ENCODE measurements at places on chromosomes 16 and 17.

DNA sequence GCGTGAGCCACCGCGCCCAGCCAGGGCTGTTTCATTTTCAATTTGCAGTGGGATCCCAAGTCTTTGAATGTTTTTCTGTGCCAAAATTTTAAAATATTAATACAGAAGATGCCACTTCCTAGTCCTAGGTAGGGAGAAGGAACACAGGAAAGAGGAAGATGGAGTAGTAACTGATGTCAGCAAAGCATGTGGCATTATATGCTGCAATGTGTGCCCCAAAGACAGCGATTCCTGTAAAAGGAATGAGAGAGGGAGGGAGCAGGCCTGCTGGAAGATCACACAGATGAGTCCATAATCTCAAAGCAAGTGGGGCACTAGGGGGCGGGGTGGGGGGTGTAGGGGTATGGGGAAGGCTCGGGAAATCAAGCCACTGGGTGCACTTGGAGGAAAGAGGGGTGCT lies 23.4 kb upstream of the SSTR2 start:
- no peak for DNase-seq

DNA sequence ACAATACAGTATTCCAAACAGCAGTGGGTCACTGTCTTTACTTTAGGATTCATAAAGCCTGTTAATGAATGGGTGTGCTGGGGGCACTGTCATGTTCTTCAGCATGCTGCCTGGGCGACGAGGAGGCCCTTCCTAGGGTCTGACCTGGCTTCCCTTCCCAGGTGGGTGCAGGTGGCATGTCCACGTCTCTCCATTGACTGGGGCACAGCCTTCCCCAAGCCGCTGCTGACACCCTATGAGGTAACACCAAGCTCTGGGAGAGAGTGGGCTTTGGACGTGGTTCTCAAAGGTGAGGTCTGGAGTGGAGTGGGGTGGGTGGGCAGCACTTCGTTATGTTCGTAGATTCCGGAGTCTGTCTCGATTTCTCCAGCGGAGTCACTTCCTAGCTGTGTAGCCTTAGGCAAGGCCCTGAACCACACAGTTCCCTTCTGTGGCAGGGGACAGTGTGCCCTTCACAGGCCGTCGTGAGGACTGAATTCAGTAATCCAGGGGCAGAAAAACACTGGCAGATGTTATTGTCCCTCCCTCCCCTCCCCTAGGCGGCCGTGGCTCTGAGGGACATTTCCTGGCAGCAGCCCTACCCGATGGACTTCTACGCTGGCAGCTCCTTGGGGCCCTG lies 771 bp upstream of the OVCA2 start:
- DNase-seq = no peak

GRCh38 chr17:11493936-11494335 lies 104.3 kb upstream of the DNAH9 start:
- no peak for DNase-seq

- DNase-seq = no peak
Measured at GRCh38 chr16:54504372-54504771, 217.8 kb upstream of the IRX3 start.

DNA sequence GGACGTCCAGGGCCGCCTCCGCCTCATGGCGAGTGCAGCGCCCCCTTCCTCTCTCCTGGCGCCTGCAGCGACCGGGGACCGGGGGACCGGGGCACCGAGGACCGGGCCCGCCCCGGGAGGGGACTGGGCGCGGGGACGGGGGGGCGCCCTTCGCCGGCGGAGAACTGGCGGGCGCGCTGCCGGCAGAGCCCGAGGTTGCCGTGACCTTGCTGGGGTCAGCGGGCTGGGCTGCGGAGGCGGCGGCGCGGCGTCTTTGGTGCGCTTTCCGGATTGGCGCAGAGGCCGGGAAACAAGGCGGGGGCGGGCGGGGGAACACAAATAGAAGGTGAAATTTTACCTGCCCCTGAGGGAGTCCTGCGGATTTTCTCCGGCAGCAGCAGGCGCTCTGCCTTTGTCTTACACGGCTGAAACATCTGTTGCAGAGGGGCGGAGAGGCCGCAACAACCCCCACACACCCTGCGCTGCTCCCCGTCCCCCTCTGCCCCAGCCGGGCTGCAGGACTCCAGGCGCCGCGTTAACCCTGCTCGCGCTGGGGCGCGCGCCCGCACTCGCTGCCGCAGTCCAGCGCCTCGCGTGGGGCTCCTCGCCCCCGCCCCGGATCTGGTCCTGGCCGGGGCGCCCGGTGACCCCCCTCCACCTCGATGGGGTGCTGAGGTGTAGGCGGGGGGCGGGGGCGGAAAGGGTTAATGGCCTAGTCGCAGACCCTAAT lies 53.5 kb downstream of the SREBF1 start:
- DNase-seq = no peak

GRCh38 chr17:43871946-43872690 lies 25.1 kb downstream of the CD300LG start:
- no peak for DNase-seq

- no peak for DNase-seq
Measured at GRCh38 chr16:77960766-77961165, 61.6 kb upstream of the CLEC3A start.

DNA sequence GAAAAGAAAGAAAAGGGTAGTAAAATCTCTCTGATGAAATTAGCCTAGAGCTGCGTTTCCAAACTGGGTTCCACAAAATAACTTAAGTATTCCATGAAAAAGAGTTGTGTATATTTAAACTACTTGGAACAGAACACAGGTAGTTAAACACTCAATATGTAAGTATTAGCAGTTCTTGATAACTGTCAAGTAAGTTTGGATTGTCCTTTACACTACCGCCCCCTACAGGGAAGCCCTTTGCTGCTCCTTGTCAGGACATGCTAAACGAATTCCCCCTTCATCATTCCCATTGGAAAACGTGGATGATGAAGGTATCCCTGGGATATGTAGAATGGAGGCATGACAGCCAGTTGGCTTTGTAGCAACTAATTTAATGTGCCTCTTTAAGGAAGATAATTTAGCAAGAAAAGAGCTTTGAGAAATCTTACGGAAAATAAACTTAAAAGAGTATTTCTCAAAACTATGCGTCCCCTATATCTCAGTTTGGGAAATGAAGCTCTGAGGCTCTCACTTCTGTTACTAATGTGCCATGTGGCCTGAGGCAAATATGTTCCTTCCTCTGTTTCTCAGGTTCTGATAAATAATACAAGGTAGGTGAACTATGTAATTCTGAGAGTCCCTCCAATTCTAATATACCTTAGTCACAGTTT lies 18.8 kb downstream of the NCBP3 start:
- peak; percentile 50 for DNase-seq

GRCh38 chr16:88951501-88951900 lies 25.5 kb downstream of the CBFA2T3 start:
- no peak for DNase-seq

DNA sequence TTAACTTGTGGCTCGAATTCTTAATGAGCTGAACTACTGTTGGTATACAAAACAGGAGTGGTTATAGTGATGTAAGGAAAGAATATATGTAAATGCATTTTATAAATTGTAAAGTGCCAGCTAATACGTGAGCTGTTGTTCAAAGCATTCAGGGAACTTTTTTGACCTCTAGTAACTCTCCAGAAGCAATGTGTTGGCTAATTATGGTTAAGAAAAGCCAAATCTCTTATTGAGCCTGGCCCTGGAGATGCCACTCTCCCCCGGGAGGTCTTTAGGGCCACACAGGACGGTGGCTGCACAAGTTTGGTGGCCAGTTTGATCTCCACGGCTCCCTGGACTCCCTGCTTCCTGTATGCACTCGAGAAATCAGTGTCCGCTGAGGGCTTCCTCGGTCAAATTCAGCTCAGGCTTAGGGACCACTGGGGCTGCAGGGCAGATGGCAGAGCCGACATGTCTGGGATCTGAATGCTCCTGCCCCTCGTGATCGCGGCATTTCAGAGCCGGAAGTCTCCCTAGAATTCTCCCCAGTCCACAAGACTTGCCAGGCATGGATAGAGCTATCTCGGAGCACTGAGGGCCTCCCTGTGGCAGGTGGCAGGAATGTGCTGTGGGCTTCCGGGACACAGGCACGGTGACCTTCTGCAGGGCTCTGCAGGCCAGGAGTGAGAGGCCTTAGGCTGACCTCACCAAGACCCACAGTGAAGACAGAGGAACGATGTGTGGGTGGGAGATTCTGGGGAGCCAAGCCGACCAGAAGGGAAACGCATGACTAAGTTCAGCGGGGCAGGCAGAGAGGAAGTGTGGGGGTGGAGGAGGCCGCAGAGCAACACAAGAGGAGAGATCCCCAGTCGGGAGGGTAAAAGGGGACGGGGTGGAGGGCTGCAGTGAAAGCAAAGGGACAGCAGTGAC lies 18.6 kb upstream of the PITPNM3 start:
- DNase-seq = peak; percentile 14

DNA sequence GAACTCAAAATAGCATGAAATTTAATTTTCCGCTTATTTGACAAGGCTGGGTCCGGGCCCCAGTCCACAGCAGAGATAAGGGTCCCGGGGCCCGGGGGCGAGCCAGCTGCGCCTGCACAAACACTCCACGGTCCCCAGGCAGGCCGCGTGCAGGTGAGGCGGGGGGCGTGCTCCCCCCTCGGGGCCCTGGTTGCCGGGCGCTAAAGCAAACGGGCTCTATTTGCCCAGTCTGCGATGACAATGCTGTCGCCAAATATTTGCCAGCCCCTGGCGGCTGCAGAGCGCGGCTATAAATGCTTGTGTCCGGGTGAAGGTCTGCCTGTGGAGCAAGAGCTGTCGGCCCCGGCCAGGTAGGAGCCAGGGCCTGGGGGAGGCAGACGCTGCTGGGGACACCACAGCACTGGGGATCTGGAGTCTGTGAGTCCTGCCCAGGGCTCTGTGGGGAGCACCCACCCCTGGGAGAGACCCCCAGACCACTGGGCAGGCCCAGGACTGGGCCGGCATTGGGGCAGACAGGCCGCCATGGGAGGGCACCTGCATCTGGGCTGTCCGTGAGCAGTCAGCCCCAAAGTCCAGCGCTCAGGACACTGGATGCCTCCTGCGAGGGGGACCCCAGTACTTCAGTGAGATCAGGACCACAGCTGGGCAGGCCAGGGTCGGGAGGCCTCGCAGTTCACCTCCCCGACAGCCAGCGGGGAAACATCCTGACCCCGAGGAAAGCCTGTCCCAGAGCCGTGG lies at the start of gene PERCC1:
Gene PERCC1 (plus strand): TSS at position 320 of the 738 bp plus-strand sequence. CDS start 1,516 bp downstream, outside the sequence.
- DNase-seq = no peak

Measured in RCC 7860 (cell line).